ENCODE measurements at places on chromosomes 7 and 10. TPM values are rescaled to one million over a fixed set of nuclear protein-coding genes. Genes with fewer than 3 reads are reported as not detected.

Gene UTF1
- total RNA-seq: not detected

Gene ASB15
- not detected for total RNA-seq

Gene OPN1SW
- not detected for total RNA-seq

Gene ANKRD22
- 0.58 TPM for total RNA-seq

Gene C10orf62
- not detected for total RNA-seq

GRCh38 chr10:133617196-133617595, 9.4 kb downstream of the FRG2B start:
- no peak overlapping the region for H3K4me3 ChIP-seq
- H3K27me3 ChIP-seq: peaks cover 7% of the 10 kb centered on the region
- H3K36me3 ChIP-seq: no peaks in the 10 kb centered on the region
- no peak for DNase-seq
- H3K27ac ChIP-seq: no peak overlapping the region

- H3K4me1 ChIP-seq: peaks cover 17% of the 10 kb centered on the region
- H3K4me3 ChIP-seq: no peak overlapping the region
- no peaks in the 10 kb centered on the region for H3K36me3 ChIP-seq
- DNase-seq: peak; percentile 68
- H3K27me3 ChIP-seq: no peaks in the 10 kb centered on the region
Measured at GRCh38 chr7:157568770-157569584, 232.2 kb downstream of the DNAJB6 start.

DNA sequence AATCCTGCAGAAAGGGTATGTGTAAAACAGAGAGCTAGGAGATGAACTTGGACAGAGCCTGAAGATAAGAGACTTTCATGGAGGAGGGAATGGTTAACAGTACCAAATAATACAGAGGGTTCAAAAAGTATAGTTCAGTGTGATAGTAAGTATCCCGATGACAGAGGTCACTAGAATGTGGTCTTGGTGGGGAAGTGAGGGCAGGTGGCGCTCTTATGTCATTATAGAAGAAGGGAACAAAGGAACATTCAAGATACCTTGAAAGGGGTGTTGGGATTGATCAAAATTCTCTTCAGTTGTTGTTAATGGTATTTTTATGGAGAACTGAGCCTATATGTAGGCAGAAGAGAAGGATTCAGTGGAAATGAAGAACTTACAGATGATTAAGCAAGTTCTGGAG, 312.5 kb downstream of the SUGCT start:
- no peak overlapping the region for H3K4me3 ChIP-seq
- no peaks in the 10 kb centered on the region for H3K4me1 ChIP-seq
- no peaks in the 10 kb centered on the region for H3K36me3 ChIP-seq
- H3K27ac ChIP-seq: no peak overlapping the region

DNA sequence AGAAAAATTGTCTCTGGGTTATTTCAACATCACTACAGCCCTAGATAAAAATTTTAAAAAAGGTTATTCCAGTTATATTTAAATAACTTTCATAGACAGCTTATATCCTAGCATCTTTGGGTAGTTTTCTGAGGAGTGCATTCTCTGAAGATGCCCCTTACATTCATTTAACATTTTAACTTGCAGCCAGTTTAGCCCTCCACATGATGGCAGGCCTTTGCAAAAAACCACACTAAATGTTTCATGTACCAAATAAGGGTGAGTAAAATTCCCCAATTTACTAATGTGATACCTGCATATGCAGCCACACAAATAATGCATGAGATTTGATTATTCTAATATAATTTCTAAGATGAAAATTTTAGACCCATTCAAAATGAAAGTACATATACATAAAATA, 108.4 kb upstream of the ZWINT start:
- no peak overlapping the region for H3K4me3 ChIP-seq
- H3K27ac ChIP-seq: no peak overlapping the region
- H3K4me1 ChIP-seq: no peaks in the 10 kb centered on the region
- no peaks in the 10 kb centered on the region for H3K36me3 ChIP-seq
- no peaks in the 10 kb centered on the region for H3K27me3 ChIP-seq

- H3K4me3 ChIP-seq: no peak overlapping the region
- no peaks in the 10 kb centered on the region for H3K4me1 ChIP-seq
- H3K36me3 ChIP-seq: no peaks in the 10 kb centered on the region
- H3K27ac ChIP-seq: no peak overlapping the region
Measured at GRCh38 chr10:128943111-128943510, 523.9 kb upstream of the MGMT start.

DNA sequence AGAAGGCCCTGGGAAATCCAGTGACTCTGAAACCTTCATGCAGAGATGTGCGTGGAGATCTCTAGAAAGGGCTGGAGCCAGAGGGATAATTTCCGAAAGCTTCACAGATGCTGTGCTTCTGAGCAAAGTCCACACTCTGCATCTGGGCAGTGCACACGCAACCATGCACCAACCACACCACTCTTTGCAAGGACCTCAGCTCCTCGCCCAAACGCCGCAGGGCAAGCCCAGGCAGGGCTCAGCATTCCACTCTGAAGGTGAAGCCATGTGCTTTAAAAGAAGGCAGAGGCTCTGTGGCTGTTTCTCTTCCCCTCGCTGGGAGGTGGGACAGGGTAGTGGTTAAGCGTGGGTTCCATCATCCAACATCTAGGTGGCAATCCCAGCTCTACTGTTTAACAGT, 48.4 kb downstream of the ASB13 start:
- H3K27me3 ChIP-seq: no peaks in the 10 kb centered on the region
- no peak overlapping the region for H3K4me3 ChIP-seq
- no peak overlapping the region for H3K27ac ChIP-seq
- H3K4me1 ChIP-seq: no peaks in the 10 kb centered on the region
- H3K36me3 ChIP-seq: no peaks in the 10 kb centered on the region
- no peak for DNase-seq

DNA sequence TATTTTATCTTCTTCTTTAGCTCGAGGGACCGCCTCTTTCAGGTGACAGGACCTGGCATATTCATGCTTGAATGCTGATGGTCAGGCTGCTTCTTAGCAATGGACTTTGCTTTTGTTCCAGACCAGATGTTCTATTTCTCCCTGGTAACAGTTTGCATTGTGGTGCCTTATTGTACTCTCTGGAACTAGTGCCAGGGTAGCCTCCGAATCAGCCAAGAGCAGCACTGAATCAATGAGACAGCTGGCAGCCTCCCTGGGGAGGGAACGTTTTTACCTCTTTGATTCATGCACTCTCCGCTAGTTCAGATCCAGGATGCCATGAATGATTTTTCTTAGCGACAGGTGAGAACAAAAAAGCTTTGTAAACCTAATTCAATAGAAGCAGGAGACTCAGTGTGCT, 54.1 kb upstream of the NXPH1 start:
- no peaks in the 10 kb centered on the region for H3K27me3 ChIP-seq
- no peaks in the 10 kb centered on the region for H3K4me1 ChIP-seq
- no peak for DNase-seq
- no peak overlapping the region for H3K27ac ChIP-seq

DNA sequence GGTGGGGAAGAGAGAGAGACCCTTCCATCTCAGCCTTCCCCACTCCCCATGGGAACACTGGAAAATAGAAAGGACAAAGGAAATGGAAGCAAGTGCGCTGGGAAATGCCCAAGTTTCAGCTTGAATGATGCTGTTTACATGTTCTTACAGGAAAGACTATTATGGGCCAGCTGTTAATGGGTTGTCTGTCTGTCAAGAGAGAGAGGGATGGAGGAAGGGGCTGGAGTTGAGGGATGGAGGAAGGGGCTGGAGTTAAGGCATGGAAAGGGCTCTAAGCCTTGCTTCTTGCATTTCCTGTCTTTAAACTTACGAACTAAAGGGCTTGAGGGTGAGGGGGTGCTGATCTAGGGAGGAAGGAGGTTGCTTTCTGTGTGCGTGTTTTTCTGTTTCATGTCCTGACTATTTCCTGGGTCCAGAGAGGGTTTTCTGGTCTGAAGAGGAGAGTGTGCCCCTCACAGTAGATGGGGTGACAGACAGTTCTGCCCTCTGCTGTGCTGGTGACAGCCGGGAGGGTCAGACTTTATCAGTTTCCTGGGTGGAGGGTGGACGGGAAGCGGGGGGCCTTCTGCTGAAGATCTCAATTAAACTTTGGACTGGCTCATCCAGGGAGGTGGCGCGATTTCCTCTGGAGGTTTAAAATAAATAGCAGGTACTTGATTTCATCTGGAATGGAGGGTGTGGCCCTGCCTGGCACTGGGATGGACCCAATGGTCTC, 30.5 kb downstream of the GRK5 start:
- peaks cover 19% of the 10 kb centered on the region for H3K4me1 ChIP-seq
- no peak overlapping the region for H3K27ac ChIP-seq
- H3K27me3 ChIP-seq: no peaks in the 10 kb centered on the region
- DNase-seq: no peak

- H3K36me3 ChIP-seq: no peaks in the 10 kb centered on the region
- DNase-seq: no peak
- H3K4me3 ChIP-seq: no peak overlapping the region
- no peak overlapping the region for H3K27ac ChIP-seq
- H3K4me1 ChIP-seq: no peaks in the 10 kb centered on the region
Measured at GRCh38 chr7:11950942-11951341, 118.9 kb upstream of the THSD7A start.

DNA sequence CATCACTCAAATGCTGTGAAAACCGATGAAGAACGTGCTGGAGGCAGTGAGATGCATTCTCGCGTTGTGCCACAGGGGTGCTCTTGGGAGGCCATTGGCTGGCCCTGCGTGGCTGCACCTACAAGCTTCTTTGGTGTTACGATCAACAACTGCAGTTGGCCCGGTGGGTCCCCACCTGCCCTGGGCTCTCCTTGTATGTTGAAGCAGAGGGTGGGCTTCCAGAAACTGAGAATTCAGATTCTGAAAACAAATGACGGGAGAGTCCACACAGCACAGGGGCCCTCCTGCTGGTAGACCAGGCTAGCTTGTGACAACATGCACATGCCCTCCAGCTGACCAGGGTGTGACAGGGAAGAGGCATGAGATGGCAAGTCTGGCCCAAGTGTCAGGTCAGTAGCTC, 23.7 kb upstream of the DDC start:
- H3K27ac ChIP-seq: no peak overlapping the region
- no peaks in the 10 kb centered on the region for H3K36me3 ChIP-seq
- peaks cover under 1% of the 10 kb centered on the region for H3K4me1 ChIP-seq
- no peaks in the 10 kb centered on the region for H3K27me3 ChIP-seq

DNA sequence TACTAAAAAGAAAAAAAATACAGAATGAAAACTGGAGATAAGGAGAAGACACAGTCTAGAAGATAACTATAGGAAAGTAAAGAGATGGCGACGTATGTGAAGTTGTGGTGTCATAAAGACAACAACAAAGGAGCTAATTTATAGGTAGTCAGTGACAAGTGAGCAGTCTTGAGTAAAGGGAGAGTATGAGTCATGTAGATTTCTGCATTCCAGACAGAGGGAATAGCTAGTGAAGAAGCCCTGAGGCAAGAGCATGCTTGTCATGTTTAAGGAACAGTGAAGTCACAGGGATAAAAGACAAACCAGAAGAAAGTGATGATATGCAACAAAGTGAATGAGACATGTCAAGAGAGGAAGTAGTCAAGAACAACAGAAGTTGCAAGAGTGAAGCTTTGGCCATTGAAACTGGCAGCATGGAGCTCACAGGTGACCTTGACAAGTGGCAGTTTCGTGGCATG, 2.3 kb upstream of the MIOS start:
- no peaks in the 10 kb centered on the region for H3K27me3 ChIP-seq
- H3K36me3 ChIP-seq: no peaks in the 10 kb centered on the region
- no peak overlapping the region for H3K27ac ChIP-seq
- no peak overlapping the region for H3K4me3 ChIP-seq

DNA sequence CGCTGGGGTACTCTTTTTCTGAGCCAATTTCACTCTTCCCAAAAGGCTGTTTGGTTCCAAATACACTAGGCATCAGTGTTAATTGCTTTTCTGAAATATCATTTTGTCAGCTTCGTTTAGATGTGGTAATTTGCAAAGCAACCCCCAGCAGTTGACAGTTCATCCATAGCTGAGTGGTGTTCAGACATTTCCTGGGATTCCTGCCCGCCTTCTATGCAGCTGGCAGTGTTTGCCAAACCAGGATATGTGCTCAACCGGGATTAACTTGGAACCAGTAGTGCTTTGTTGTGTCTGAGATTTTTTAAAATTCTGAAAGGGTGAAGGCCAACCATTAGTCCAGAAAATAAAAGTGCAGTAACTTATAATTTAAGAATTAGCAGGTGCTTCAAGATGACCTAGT, 25.2 kb upstream of the MKLN1 start:
- DNase-seq: no peak
- H3K27me3 ChIP-seq: no peaks in the 10 kb centered on the region
- H3K27ac ChIP-seq: no peak overlapping the region
- no peaks in the 10 kb centered on the region for H3K36me3 ChIP-seq

DNA sequence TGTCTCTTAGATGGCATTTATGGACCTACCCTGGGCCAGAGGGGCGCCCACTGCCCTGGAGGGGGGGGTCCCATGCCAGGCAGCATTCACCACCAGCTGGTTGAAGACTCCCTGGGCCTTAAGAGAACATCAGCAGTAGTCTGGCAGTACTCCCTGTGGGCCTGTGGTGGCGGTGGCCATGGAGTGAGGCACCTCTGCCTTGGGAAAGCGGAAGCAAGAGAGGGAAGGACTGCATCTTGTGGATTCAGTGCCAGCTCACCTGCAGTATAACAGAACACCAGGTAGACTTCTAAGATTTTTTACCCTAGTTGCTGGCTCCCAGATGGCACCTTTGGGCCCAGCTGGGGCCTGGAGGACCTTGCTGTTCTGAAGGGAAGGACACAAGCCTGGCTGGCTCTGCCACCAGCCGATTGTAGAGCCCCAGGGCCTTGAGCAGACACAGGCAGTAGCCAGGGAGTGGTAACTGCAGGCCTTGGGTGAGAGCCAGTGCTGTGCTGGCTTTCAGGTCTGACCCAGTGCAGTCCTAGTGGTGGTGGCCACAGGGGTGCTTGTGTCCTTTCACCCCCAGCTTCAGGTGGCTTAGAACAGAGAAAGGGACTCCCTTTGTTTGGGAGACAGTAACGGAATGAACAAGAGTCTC, 15.8 kb downstream of the PLAC9 start:
- H3K4me3 ChIP-seq: no peak overlapping the region
- peaks cover 17% of the 10 kb centered on the region for H3K4me1 ChIP-seq
- H3K36me3 ChIP-seq: peaks cover 22% of the 10 kb centered on the region
- DNase-seq: no peak
- no peaks in the 10 kb centered on the region for H3K27me3 ChIP-seq

GRCh38 chr10:1660386-1660785, 76.9 kb downstream of the ADARB2 start:
- H3K36me3 ChIP-seq: no peaks in the 10 kb centered on the region
- no peaks in the 10 kb centered on the region for H3K4me1 ChIP-seq
- H3K4me3 ChIP-seq: no peak overlapping the region
- H3K27me3 ChIP-seq: no peaks in the 10 kb centered on the region

DNA sequence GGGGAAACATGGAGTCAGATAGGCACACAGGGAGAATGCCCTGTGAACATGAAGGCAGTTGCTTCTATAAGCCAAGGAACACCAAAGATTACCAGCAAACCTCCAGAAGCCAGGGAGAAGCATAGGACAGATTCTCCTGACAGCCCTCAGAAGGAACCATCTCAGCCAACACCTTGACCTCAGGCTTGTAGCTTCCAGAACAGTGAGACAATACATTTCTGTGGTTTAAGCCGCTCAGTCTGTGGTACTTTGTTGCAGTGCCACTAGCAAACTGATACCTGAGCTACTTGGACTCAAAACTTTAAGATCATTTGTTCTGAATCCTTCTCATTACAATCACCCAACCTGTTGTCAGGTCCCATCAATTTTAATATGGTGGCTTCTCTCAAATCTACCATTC, 31.2 kb downstream of the ABLIM1 start:
- DNase-seq: no peak
- no peak overlapping the region for H3K4me3 ChIP-seq
- no peaks in the 10 kb centered on the region for H3K27me3 ChIP-seq
- H3K27ac ChIP-seq: no peak overlapping the region
- H3K4me1 ChIP-seq: peaks cover 8% of the 10 kb centered on the region

- no peak overlapping the region for H3K4me3 ChIP-seq
- peaks cover 21% of the 10 kb centered on the region for H3K27me3 ChIP-seq
- no peak for DNase-seq
- H3K27ac ChIP-seq: no peak overlapping the region
- H3K36me3 ChIP-seq: no peaks in the 10 kb centered on the region
Measured at GRCh38 chr7:157675427-157675927, 338.7 kb downstream of the DNAJB6 start.
